ENCODE measurements at places on chromosomes 7 and 10. TPM values are rescaled to one million over a fixed set of nuclear protein-coding genes. Genes with fewer than 3 reads are reported as not detected.

DNA sequence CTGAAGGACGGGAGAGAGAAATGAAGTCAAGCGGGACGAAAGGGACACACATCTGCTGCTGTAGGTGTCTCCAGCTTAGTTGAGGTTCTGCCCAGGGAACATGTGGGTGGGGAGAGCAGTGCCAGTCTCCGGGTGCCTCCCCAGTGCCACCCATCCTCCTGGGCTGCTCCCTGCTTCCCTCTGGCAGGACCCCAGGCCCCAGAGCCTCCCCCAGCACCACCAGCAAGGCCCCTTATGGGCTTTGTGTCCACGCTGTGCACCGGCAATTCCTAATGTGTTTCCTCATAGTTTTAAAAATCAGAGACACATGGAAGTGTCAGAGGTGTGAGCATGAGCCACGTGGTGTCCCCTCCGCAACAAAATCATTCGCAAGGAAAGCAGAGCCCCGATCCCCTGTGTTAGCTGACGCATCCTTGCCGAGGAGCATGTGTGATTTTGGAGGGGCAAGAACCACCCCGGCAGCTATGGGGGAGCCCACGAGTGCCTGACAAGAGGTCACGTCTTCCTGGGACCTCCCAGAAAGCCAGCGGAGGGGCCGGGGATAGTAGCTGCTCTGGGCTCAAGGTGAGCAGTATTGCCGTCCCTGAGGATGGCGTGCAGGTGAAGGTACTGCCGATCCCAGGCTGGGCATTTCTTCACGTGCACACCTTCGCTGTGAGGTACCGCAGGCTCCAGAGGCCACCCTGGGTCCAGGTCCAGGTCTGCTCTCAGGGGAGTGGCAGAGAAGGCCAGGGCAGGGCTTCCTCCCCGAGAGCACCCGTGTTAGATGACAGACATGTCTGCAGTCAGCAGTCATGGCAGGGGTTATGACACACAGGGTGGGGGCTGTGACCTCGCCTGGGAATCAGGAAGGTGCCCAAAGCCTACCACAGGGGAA is 448.2 kb upstream of the FOXK1 start:
- no peak for DNase-seq

- DNase-seq = no peak
These were observed 540.3 kb downstream of the INHBA start for GRCh38 chr7:41162612-41163011.

GRCh38 chr10:11482306-11482705 is 129.1 kb downstream of the USP6NL start:
- DNase-seq = no peak

GRCh38 chr7:141668853-141669252 is 33.1 kb downstream of the DENND11 start:
- DNase-seq = no peak

- DNase-seq = no peak
These were observed 1.9 kb downstream of the EZH2 start for GRCh38 chr7:148882192-148882591.

The ZWINT gene
- total RNA-seq = 88.3 TPM

The HDAC9 gene
- 0.32 TPM for total RNA-seq

The SUGCT gene
- total RNA-seq = 1.1 TPM

The SFRP4 gene
- total RNA-seq = not detected

Measured in activated naive CD4-positive, alpha-beta T cell treated with anti-CD3 and anti-CD28 coated beads, Interleukin-2, amount 50 U/mL, for 72 hours (primary cell).